ENCODE measurements at places on chromosomes 12 and 14.

DNA sequence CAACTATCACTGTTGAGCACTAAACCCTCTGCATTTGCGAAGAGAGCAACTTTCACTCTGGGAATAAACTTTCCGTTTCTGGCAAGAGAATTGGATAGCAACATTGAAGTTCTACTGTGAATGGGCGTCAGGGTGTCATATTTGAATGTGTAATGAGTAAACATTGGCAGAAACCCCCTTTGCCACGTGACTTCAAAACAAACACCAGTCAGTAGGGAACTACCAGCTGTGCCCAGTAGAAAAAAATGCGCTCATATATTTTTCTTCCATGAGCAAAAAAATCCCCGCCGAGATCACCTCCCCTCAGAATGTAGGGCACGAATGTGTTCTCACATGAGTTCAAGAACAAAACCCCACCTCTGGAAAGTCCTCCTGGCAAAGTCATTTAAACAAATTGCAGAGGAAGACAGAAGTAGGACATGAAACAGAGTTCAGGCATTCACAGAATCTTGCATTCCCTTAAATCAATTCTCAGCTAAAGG, 80.6 kb downstream of the BTG1 start:
- no peak for DNase-seq

- DNase-seq, result no peak
Observed at GRCh38 chr14:32559590-32559989, 230.5 kb downstream of the AKAP6 start.

DNA sequence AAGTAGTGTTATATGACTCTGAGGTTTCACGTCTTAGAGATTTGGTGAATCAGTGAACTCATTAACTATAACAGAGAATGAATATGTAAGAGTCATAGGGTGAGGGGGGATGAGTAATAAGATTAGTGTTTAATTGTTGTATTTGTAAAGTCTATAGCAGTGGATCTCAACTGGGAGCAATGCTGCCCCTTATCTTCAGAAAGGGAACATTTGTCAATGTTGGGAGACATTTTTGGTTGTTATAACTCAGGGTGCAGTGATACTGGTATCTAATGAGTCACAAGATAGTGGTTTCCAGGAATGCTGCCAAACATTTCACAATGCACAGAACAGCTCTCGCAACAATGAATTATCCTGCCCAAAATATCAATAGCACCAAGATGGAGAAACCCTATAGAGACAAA, 1193.7 kb downstream of the GALC start:
- no peak for DNase-seq

DNA sequence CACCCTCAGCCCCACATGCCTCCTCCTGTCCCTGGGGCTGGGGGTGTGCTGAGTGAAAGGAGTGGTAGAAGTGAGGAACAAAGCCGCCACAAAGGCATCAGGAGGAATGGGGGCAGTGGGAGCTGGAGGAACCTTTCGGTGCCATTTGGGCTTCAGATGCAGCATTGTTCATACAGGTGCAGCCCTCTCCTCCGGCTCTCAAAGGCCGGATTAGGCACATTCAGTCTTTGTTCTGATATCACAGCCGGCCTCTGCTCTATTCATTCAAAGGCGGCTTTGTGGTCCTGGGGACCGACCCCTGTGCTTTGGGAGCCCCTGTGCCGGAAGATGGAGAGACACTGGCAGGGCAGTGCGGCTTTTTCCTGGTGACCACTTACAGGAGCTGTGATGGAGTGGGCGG, 53.2 kb downstream of the SMOC1 start:
- DNase-seq, result no peak

GRCh38 chr14:101253948-101254347, 307.3 kb upstream of the DIO3 start:
- DNase-seq, result peak; percentile 58

- DNase-seq, result no peak
Observed at GRCh38 chr14:63245893-63246292, 41.6 kb downstream of the RHOJ start.

DNA sequence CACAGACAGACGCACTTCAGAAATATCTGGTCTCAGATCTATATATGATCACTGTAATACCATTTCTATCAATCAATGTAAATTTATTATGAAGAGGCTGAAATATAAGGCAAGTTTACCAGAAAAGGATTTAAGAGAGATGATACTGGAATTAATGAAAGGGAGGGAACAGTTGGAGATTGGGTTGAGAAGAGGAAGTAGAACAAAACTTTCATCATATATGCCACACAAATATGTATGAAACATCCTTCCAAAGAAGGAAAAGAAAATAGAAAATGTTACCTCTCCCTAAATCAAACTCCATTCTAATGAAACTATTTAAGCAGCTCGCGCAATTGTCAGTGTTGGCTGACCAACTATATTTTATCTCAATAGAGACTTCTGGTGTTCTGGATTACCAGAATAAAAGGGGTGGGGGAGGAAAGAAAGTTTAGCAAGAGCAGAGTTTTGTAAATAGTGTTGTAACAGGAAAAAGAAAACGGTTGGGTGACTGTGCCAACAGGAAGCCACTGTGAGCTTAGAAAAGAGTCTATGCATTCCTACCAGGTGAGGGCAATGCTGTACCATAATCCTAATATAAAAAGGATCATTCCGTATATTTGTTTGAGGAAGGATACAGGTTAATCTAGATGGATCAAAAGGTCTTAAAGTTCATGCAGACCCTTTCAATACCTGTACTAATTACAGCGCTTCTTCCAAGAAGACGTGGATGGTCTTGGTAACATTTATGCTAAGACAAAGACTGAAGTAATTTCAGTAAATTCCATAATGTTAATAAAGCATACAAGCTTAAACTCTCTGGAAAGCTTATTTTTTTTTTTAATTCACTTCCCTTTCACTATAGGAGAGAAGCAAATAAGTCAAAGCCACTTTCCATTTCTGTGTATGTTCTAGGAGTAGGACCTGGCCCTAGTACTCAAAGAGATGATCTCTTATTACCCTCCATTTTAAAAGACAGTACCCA, 14.5 kb upstream of the LLPH start:
- DNase-seq, result no peak

- no peak for DNase-seq
Observed at GRCh38 chr12:128803788-128804187, 20.0 kb downstream of the SLC15A4 start.

- DNase-seq, result peak; percentile 84
Observed at GRCh38 chr12:53230108-53230845, 1.7 kb downstream of the RARG start.

DNA sequence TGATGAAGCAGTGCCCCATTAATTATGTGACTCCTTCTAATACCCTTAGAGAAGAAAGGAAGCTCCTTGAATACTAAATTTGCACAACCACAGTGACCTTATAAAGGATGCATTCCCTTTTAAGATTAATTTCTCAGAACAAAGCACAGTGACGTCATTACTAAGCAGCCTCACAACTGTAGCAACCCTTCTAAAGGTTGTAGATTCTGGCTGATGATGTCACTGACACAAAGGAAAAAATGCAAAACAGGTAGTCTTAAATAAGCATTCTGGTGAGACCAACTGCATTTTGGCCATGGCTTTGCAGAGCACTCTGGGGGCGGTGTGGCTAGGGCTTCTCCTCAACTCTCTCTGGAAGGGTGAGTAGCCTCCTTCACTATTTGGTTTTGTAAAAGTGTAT, 38.4 kb upstream of the OR4E1 start:
- DNase-seq, result no peak

GRCh38 chr14:36701132-36701531, 39.5 kb downstream of the PAX9 start:
- DNase-seq, result no peak

DNA sequence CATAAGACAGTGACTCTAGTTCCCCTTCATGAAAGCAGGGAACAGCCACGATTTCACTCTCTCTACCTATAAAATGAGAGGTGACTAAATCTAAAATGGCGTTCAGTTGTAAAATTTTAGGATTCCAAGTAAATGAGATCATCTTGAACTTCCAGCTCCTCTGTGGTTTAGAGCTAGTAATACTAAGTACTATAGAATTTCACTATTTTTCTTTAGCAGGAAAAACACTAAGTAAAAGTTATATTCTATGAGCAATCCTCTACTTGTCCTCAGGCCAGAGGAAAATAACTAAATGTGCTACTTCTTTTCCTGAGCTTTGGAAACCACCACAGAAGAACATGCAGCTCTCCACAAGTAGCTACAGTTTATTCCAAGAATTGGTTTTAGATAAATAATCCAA, 55.6 kb downstream of the NIN start:
- no peak for DNase-seq

GRCh38 chr12:130958557-130959140, 4.9 kb downstream of the ADGRD1 start:
- no peak for DNase-seq

DNA sequence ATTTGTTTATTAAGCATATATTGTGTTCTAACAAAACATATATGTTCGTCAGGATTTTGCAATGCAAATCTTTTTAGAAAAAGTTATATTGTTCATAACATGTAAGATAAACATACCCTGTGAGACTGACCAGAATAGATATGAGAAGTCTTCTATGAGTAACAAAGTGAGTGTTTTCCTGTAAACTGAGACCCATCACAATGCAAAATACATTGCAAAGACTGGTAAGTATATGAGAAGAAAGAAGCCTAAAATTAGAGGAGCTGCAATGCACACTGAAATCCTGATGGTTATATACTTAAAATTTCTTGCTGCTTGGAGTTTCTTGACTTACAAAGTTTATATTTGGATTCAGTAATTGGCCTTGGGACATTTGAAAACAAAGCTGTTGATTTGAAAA, 6.0 kb downstream of the HMGA2 start:
- DNase-seq, result no peak

- no peak for DNase-seq
Observed at GRCh38 chr12:103852498-103852997, 11.5 kb upstream of the NT5DC3 start.

DNA sequence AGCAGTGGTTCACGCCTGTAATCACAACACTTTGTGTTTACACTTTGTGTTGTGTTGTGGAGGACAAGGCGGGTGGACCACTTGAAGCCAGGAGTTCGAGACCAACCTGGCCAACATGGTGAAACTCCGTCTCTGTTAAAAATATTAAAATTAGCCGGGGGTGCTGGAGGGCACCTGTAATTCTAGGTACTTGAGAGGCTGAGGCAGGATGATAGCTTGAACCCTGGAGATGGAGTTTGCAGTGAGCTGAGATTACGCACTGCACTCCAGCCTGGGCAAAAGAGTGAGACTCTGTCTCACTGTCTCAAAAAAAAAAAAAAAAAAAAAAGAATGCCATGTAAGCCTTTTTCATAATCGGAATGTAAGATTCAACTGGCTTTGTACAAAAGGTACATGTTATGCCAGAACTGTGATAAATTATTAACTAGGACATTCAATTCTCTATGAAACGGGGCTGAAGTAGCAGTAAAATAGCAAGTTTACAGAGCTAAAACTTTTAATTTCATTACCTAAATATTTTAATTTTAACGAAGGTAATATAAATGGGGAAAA, 13.9 kb upstream of the PITPNM2 start:
- DNase-seq, result no peak

DNA sequence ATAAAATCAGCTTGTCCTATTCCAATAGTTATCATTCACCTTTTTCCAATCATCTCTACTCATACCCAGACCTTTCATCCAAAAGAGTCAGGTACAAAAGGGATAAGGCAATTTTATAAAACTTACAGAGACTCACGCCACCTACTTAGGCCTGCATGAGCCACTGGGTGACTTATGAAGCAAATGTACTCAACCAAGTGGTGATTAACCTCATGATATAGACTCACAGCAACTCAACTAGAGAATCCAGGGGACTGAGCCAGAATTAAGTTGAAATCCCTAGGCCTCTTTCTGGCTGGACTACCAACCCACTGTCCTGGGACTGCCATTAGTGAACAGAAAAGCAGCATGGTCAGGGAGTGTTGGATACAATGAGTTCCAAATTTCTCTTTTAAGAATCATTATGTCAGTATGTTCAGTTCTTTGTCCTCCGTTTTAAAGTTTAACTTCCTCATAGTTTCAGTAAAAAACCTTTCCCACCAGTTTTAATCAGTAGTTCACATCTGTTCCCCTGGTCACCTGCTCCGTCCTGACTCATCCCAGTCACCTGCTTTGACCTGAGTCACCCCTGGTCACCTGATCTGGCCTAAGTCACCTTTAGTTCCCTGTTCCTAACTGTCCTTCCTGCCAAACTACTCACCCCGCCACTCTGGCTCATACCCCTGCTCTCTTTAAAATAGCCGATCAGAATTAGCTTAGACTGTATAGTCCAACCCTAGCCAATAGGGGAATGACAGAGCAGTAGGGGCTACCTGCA, 36.8 kb downstream of the SPTSSA start:
- DNase-seq, result no peak

- DNase-seq, result no peak
Observed at GRCh38 chr12:80756875-80757274, 40.2 kb downstream of the MYF5 start.

DNA sequence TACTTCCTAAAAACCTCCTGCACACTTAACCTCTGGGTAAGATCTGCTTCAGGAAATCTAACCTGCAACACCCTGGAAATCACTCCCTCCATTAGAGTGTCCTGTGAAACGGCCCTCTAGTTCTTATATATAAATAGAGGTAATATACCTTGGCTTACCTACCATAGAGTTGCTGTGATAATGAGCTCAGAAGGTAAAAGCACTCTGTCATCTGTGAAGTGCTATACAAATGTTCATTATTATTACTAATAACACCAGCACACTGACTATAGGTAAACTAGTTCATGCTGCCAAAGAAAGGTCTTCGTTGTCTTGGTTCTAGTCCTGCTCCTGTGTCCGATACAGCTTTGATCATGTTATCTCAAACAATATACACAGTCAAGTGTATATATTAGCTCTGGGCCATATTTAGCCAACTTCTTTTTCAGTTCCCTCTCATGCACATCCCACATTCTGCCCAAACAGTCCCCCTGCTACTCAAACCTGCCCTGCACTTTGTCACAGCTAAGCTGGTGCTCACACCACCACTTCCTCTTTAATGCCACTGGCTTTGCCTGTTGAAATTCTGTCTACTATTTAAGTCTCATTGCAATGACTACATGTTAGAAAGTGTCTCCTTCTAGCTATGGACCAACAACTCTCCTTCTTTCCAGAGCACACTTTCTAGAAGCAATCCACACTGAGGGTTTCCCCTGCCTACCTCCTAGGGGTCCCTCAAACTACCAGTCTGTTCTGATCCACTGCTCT, 5.1 kb downstream of the E2F7 start:
- no peak for DNase-seq

DNA sequence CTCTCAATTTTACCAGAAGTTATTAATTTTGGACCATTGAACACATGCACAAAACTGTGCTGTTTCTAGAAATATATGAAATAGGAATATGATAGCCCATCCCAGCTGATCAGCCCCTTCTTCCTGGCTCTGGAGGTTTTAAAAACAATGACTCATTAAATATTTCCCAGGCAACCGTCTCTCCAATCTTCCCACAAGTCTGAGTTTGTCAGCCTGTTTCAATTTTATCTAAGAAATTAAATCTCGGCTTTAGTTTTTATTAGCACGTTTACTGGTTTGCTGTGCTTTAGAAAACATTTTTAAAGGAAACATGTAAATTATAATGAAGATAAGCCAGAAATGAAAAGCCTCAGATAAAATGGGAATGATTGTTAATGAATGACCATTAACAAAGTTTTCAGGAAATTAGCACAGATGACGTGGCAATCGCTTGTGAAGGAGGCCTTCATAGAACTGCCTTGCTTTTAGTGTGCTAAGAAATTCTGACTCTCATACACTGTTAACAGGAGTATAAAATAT, 89.3 kb upstream of the RAP1B start:
- no peak for DNase-seq
